ENCODE measurements at places on chromosomes 13 and 19.

- DNase-seq, result no peak
These were observed 18.7 kb upstream of the B3GNT3 start for GRCh38 chr19:17775991-17776803.

DNA sequence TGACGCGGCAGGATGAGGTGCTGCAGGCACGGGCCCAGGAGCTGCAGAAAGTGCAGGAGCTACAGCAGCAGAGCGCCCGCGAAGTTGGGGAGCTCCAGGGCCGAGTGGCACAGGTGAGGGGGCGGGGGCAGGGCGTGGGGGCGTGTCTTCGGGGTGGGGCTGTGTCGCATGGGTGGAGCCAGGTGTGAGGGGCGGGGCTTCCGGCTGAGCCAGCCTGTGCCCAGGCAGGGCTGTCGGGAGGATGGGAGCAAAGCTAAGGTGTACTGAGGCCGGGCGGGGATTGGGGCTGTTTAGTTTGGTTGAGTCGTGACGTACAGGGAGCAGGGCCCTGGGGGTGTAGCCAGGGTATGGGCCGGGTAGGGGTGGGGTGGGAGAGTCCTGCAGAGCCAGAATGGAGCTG lies 62.3 kb downstream of the KCNC3 start:
- peak; percentile 3 for DNase-seq

DNA sequence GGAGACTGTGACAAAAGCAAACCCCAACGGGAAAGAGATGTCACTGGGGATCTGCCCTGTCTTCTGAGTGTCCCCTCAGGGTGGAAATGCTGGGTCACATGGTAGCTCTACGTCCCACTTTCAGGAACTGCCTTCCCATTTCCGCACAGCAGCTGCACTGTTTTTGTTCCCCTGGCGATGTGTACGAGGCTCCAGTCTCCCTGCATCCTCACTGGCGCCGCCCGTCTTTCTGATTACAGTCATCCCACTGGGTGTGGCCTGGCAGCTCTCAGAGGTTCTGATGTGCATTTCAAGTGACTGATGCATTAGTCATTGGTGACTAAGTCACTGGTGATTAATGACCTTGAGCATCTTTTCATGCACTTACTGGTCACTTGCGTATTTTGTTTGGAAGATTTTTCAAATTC lies 21.2 kb downstream of the PCID2 start:
- peak; percentile 51 for DNase-seq

GRCh38 chr19:48735031-48735615 lies 5.3 kb downstream of the RASIP1 start:
- DNase-seq, result no peak

DNA sequence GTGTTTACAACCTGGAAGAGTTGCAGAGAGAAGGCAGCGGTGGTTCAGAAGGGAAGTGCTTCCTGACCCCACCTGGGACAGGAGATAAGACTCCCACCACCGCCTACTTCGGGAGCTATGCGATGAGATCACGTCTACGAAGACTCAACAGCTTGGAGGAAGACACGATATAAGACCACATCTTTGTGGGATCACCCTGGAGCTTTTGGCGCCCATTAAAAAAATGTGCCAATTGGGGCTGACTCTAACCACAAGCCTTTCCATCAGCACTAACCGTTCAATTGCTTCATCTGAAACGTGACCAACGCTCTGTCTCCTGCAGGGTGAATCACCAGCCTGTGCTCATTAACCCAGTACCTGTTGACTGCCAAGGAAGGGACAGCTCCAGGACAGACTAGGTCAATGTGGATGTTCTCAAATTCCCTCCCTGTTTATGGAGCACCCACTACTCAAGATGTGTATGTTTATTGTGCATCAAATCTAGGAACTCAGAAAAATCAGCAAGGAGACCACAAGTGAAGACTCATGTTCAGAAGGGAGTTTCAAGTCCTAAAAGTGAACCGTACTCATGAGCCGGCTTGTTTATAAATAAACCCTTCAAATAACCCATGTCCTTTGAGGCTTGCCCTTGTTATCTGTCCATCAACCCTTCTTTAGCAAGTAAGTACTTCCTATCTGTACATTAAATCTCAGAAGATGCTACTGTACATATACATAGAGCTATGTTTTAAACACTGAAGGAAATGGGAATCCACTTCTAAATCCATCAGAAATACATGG lies 67.5 kb downstream of the LATS2 start:
- no peak for DNase-seq

DNA sequence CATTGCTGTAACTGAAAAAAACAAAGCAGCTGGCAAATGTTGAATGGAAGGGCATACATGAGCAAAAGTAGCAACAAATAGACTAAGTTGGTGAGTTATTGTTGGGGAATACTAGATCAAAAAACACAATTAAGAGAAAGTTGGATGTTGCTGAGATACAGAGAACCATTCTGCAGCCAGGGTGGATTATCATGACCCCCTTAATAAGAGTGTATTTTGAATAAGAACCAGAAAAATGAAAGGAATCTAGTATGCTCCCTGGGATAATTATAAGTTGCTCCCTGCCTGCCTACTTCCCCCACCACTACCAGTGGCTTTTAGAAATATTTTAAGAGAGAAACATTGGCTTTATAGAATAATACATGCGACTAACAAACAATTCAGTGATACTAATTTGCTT lies 14.5 kb upstream of the TRPC4 start:
- DNase-seq, result no peak

DNA sequence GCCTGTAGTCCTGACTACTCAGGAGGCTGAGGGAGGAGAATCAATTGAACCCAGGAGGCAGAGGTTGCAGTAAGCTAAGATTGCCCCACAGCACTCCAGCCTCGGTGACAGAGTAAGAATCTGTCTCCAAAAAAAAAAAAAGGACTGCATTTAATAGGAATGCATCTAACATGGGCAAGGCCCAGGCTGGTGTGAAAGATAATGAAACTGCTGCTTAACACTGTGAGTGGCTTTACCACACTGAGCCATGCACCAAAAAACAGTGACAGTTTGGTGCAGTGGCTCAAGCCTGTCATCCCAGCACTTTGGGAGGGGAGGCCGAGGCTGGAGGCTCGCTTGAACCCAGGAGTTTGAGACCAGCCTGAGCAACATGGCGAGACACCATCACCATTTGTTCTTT lies 8.6 kb downstream of the GTF2F1 start:
- no peak for DNase-seq

DNA sequence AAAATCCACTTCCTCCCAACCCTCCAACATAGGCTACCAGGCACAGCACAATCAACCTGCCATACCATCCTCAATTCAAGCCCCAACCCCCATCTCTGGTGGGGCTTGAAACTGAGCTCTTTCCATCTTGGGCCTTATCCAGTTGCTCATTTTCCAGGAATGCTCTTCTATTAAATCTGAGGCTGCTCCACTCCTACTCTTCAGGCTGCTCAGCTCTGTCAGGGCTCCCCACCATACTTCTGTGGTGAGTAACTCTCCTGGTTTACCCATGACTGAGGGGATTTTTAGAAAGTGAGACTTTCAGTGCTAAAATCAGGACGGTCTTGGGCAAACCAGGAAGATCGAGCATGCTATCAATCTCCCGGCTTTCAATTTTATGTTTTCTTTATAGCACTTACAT lies 512.8 kb downstream of the LMO7 start:
- no peak for DNase-seq

DNA sequence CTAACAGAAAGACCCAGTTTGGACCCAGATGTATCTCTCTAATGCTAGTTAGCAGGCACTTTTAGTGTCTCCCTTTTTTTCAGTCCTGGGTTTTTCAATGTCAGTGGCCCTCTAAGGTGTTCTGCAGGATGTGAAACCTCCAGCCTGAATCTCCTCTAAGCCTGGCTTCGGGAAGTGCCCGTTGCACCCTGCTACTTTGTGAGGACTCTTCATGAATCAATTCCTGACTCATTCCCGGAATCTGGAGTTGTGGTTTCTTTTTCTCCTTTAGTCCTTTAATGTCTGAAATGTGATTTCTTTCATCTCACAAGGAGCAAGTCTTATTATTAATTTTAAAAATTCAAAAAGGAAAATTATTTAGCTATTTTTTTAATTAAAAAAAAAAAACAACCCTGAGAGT lies 116.0 kb downstream of the ZNF536 start:
- no peak for DNase-seq

GRCh38 chr19:40805258-40805868 lies 6.4 kb downstream of the EGLN2 start:
- peak; percentile 29 for DNase-seq
